Foreskin keratinocyte (primary cell): ENCODE measurements at places on chromosomes 7 and 10. TPM values are rescaled to one million over a fixed set of nuclear protein-coding genes. Genes with fewer than 3 reads are reported as not detected.

OGDHL gene
- total RNA-seq = 0.27 and 0.28 TPM in 2 replicates

TFPI2 gene
- 21.8 and 67.5 TPM in 2 replicates for total RNA-seq

GBX1 gene
- not detected in 2 replicates for total RNA-seq

RNLS gene
- total RNA-seq = 5.8 and 6.0 TPM in 2 replicates

PNLIPRP2 gene
- not detected in 2 replicates for total RNA-seq

MINDY3 gene
- 23.8 and 28.8 TPM in 2 replicates for total RNA-seq

ANK3 gene
- total RNA-seq = 10.1 and 11.6 TPM in 2 replicates

RARRES2 gene
- not detected in 2 replicates for total RNA-seq

CCNY gene
- 34.4 and 37.6 TPM in 2 replicates for total RNA-seq

LBX1 gene
- total RNA-seq = not detected in 2 replicates

HGF gene
- total RNA-seq = not detected in 2 replicates

KIAA1217 gene
- total RNA-seq = 17.1 and 17.5 TPM in 2 replicates

SKIDA1 gene
- total RNA-seq = 0.32 and 0.51 TPM in 2 replicates

PLA2G12B gene
- not detected in 2 replicates for total RNA-seq

CRYGN gene
- total RNA-seq = not detected in 2 replicates

YWHAG gene
- 195 and 216 TPM in 2 replicates for total RNA-seq

HACD1 gene
- total RNA-seq = 20.2 and 22.1 TPM in 2 replicates

TRDMT1 gene
- total RNA-seq = 5.3 and 5.7 TPM in 2 replicates

COL13A1 gene
- total RNA-seq = 2.0 and 2.7 TPM in 2 replicates

ZNF107 gene
- total RNA-seq = 4.0 and 4.5 TPM in 2 replicates

KCNMA1 gene
- 2.8 and 3.9 TPM in 2 replicates for total RNA-seq

LIPN gene
- not detected in 2 replicates for total RNA-seq

IL2RA gene
- not detected in 2 replicates for total RNA-seq

SEC31B gene
- total RNA-seq = 1.4 and 1.5 TPM in 2 replicates

BICC1 gene
- total RNA-seq = 1.2 and 2.0 TPM in 2 replicates

RNF148 gene
- not detected in 2 replicates for total RNA-seq

THNSL1 gene
- 3.1 and 3.5 TPM in 2 replicates for total RNA-seq

CTAGE8 gene
- 4.7 and 5.1 TPM in 2 replicates for total RNA-seq

FFAR4 gene
- not detected in 2 replicates for total RNA-seq

SLC35B4 gene
- total RNA-seq = 14.6 and 16.1 TPM in 2 replicates

CHCHD1 gene
- 56.7 and 58.9 TPM in 2 replicates for total RNA-seq

GJD4 gene
- total RNA-seq = not detected in 2 replicates

NPY gene
- total RNA-seq = not detected in 2 replicates

SGCE gene
- 31.6 and 35.5 TPM in 2 replicates for total RNA-seq

TAS2R3 gene
- 0.25 and 0.44 TPM in 2 replicates for total RNA-seq

CYP2C19 gene
- not detected in 2 replicates for total RNA-seq

ABCB1 gene
- not detected in 2 replicates for total RNA-seq

FAM25A gene
- total RNA-seq = 0.56 TPM in 1 of 2 replicates, not detected in the other

VAX1 gene
- 0.04 and 0.14 TPM in 2 replicates for total RNA-seq

SIRT1 gene
- total RNA-seq = 8.6 and 9.4 TPM in 2 replicates

HTR7 gene
- total RNA-seq = 13.3 and 15.0 TPM in 2 replicates

OGDH gene
- 68.7 and 82.4 TPM in 2 replicates for total RNA-seq

NME8 gene
- total RNA-seq = not detected in 2 replicates

CALHM3 gene
- total RNA-seq = not detected in 2 replicates

RTKN2 gene
- total RNA-seq = 1.8 and 2.6 TPM in 2 replicates

DNAJC12 gene
- 0.21 and 0.41 TPM in 2 replicates for total RNA-seq

PTPRZ1 gene
- total RNA-seq = 29.9 and 32.3 TPM in 2 replicates

NKX2-3 gene
- total RNA-seq = not detected in 2 replicates

OR2A7 gene
- total RNA-seq = 3.3 and 11.6 TPM in 2 replicates

MCMBP gene
- 78.7 and 86.0 TPM in 2 replicates for total RNA-seq
